AG20443 (cell line): ENCODE measurements at places on chromosomes 13 and 19.

DNA sequence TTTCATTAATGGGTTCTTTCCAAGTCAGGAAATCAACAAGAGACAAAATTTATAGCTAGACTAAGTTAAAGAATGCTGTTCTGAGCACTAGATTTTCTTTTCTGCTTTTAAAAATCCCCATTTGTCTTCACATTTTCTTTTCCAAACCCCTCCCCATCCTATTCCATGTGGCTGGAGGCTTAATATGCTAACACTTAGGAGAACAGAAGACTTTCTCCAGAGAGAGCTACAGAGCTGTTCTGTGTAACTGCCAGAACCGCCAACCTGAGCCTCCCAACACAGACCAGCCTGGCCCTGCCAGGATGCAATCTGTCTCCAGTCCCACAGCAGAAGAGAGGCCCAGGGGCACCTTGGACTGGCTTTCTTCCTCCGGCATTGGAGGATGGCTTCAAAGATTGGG, 264.1 kb downstream of the NDFIP2 start:
- DNase-seq, result no peak

- no peak for DNase-seq
Measured at GRCh38 chr19:11046605-11047354, 42.5 kb upstream of the LDLR start.

GRCh38 chr19:52138983-52139251, 821 bp downstream of the ZNF616 start:
- no peak for DNase-seq

GRCh38 chr13:65461590-65461989, 1768.5 kb downstream of the PCDH9 start:
- no peak for DNase-seq

DNA sequence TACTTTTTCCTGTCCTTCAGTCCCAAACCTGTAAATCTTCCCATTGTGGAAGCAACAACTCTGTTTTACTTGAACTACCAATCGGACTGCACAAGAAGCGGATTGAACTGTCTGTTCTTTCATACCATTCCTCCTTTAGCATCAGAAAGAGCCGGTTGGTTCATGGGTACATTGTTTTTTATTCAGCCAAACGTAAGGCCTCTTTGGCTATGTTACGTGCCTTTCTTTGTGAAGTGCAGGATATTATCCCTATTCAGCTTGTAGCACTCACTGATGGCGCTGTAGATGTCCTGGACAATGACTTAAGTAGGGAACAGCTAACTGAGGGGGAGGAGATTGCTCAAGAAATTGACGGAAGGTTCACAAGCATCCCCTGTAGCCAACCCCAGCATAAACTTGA, 60.3 kb downstream of the ARHGAP35 start:
- DNase-seq, result no peak

GRCh38 chr13:41427666-41428065, 29.7 kb upstream of the RGCC start:
- no peak for DNase-seq

- no peak for DNase-seq
Measured at GRCh38 chr19:33988601-33989000, 183.7 kb upstream of the LSM14A start.

DNA sequence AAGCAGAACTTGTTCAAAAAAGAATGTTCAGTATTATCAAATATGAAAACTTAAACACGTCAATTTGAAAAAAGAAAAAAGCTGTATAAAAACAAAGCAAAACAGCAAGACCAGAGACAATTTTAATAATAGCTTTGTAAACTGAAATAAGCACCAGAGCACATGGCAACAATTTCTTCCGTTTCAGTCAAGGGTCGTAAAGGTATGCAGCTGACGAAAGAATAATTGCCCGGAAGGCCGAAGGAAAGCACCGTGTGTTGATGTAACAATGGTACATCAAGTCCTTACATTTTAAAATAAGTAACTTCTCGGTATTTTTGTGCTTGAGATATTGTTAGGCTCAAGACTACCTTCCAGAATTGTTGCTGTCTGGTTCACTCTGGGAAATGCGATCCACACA, 1.7 kb downstream of the PROSER1 start:
- DNase-seq, result no peak

DNA sequence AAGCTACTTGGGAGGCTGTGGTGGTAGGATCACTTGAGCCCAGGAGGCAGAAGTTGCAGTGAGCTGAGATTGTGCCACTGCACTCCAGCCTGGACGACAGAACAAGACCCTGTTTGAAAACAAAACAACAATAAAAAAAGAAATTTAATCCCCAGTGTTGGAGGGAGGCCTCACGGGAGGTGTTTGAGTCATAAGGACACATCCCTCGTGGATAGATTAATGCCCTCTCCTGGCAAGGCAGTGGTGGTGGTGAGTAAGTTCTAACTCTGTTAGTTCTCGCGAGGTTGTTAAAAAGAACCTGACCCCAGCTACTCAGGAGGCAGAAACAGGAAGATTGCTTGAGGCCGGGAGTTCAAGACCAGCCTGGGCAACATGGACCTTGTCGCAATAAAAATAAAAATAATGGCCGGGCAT, 27.6 kb upstream of the SIN3B start:
- DNase-seq, result no peak

DNA sequence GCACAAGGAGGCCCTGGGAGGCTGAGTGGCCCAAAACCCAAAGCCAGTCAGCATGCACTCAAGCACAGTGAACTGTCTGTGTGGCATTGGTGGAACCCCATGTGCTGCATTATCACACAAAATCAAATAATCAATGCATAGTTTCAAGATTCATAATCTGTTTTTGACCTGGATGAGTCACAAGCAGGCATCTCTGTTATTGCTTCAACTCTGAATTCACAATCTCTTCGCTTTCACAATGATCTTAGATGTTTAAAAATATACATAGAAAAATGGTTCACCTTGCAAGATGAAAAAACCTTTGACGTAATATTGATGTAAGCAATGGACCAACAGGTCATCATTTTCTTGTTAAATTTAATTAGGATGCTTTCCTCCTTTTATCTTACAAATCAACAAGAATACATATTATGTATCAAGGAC, 455.4 kb downstream of the IRS2 start:
- DNase-seq, result no peak

DNA sequence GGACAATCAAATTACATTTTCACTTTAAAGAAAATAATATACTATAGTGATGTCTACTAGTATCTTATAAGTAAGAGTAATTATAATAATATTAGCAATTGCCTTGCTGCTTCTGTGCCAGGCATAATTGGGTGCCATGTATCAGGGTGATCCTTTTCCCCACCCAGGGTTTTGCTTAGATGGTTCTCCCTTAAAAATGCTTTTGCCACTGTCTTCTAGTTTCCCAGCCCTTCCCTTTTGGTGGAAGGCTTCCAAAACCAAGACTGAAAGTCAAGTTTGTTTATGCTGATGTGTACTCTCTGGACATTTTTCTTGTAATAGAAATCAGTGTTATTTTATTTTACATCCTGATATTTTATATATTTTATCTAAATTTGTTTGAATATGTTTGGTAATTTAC, 77.8 kb downstream of the ITGBL1 start:
- no peak for DNase-seq

- no peak for DNase-seq
Measured at GRCh38 chr19:58261968-58262921, 16.5 kb upstream of the ZNF8 start.

GRCh38 chr13:112067871-112068539, 1.1 kb downstream of the SOX1 start:
- peak; percentile 17 for DNase-seq

DNA sequence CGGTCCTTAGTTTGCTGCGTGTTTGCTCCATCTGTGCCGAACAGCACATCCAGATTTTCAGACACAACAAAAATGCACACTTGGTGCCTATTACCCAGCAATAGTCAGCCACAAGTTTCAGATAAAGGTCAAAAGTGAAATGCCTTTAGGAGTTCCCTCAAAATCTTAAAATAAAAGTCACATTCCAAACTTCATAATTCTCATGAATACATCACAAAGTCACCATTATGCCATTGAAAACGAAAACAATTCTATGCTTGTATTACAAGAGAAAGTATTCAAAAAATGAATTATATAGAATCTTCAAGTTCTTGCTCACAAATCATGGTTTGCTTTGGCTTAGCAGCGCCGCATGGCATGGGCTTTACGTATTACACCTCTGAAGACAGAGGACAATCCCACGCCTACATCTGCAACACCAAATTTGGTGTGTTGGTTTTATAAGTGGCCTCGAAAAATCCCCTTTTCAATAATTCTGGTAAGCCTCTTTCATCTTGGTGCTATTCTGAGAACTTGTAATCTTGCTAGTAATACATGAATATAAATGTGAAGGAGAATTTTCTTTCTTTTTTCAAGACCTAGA, 26.6 kb downstream of the COL4A1 start:
- DNase-seq, result no peak

GRCh38 chr13:40275155-40275554, 391.3 kb downstream of the FOXO1 start:
- DNase-seq, result no peak

DNA sequence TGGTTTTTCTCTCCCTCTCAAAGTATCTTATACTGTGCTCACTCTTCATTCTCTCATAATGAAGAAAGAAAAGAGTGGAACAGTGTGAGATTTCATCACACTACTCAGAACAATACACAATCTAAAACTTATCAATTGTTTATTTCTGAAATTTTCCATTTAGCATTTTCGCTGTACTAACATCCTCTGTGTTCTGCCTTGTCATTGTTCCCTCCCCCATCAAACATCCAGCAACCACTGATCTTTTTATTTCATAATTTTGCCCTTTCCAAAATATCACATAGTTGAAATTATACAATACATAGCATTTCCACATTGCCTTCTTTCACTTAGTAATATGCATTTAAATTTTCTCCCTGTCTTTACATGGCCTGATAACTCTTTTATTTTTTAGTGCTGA, 658.7 kb downstream of the SLITRK1 start:
- no peak for DNase-seq

DNA sequence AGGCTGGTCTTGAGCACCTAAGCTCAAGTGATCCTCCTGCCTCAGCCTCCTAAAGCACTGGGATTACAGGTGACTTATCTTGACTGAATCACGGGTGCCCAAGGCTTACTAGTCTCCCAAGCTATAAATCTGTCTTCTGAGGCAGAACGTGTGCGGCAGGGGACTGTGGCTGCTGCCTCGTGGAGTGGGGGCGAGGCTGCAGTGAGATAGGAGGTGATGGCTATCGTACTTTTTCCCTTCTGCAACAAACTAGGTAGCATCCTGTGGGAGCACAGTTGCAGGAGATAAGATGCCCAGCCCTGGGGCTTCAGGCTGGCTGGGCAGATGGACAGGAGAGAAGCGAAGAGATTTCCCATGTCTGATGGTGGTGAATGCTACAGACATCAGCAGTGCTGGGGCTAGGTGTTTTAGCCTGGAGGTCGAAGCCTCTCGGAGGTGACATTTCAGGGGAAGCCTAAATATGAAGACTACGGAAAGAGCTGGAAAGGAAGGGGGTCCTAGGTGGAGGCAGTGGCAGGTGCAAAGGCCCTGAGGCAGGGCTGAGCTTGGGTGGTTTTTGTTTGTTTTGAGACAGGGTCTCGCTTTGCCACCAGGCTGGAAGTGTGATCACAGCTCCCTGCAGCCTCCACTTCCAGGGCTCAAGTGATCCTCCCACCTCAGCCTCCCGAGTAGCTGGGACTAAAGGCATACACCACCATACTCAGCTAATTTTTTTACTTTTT, 7.4 kb downstream of the B3GNT3 start:
- no peak for DNase-seq

- no peak for DNase-seq
Measured at GRCh38 chr19:21460686-21461085, 44.7 kb upstream of the ZNF429 start.

DNA sequence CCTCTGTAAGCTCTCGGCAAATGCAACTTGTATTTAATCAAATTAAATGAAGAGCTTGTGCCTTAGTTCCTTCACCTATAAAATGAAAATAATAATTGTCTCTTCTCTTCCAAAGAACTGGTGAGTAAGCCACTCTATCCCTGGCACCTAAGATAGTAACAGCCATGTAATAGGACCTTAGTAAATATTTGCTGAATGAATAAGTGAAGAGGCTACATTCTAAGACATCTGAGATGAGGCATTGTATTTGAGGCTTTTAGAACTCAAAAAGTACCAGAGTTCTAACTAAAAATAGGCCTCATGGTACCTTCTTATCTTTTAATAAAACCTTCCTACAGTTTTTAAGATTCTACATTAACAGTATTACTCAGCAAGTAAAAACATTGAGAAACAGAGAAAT, 17.3 kb upstream of the DCLK1 start:
- no peak for DNase-seq

DNA sequence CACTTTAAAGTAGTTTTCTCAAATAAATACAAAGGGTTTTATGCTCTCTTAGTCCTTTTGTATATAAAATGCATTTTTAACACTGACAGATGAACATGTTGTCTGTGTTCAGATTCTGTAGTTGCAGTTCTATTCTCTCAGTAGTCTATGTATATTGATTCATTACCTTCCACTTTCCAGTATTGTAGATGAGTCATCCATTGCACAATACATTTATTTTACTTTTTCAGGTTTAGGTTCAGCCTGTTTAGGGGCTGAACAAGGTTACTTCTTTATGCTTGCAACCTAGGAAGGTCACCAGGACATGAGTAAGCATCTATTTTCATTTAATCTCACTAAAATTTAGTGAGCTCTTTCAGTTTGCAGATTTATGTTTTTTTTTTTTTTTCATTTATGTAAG, 173.6 kb downstream of the NALCN start:
- DNase-seq, result no peak

GRCh38 chr13:54185785-54186184, 1157.2 kb downstream of the OLFM4 start:
- no peak for DNase-seq

DNA sequence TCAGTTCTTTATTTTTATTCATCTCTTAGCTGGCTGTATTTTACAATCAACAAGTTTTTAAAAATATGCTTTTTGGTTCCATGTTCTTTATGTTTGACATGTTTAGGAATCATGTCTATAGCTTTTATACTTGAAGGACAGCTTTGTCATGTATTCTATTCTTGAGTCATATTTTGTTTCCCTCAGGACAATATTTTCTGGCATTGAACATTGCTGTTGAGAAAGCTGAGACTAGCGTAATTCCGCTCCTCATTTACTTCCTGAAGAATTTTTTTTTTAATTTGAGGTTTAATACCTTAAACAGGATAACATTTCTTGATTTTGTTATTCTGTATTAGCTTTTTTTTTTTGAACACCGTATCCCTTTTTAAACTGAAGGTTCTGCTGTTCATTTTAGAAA, 53.2 kb downstream of the RB1 start:
- no peak for DNase-seq

- DNase-seq, result peak; percentile 78
Measured at GRCh38 chr19:38263689-38264485, 486 bp upstream of the SPINT2 start.
